ENCODE measurements at places on chromosomes 3 and 15.
A peak's percentile ranks its signal among the peaks of the same experiment; 100 is the strongest.

DNA sequence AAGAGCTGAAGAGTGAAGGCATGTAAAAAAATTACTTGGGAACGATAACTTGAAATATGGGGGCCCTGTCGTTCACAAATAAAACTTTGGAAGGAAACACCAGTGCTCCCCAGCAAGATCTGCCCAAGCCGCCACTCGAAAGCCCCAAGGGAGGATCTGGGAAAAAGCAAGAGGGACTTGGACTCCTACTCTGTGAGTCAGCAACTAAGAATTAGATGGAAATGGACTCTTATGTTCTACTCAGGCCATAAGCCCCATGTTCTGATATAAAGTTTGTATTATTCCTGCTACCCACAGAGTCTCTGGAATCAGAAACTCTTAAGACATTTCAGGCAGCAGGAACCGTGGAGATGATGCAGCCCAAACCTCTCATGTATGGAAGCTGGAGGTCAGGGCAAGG lies 75.7 kb downstream of the ITGB5 start:
- DNase-seq: no peak

- DNase-seq: no peak
Observed at GRCh38 chr15:90945091-90945490, 9.6 kb upstream of the RCCD1 start.

DNA sequence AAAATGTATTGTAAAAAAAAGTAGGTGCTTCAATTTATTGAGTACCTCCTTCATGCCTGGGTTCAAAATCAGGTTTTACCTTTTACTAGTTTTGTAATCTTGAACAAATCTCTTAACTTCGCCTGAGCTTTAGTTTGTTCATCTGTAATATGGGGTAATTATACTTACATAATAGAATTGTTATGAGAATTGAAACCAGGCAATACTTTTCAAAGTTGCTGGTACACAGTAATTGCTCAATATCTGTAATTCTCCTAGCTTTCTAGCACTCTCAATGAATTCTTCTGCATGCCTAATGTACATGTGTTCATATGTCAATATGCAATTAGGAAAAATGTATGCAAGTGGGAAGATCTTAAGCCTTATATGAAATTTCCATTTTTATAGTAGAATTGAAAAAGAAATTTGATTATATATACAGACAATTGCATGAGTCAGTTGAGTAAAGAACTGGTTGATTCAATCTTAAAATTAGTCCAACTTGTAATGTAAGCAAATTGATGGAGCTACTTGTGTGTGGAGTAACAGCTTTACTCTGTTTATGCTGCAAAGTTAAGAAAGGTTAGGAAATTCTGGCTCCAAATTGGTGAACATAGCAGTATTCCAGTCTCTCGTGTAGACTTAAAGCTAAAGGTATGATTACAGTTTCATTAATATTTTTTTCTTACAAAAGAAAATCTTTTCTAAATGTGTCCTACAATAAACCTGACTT lies 4.1 kb downstream of the TNFSF10 start:
- DNase-seq: no peak

- no peak for DNase-seq
Observed at GRCh38 chr3:125200731-125201139, 11.8 kb downstream of the SLC12A8 start.

DNA sequence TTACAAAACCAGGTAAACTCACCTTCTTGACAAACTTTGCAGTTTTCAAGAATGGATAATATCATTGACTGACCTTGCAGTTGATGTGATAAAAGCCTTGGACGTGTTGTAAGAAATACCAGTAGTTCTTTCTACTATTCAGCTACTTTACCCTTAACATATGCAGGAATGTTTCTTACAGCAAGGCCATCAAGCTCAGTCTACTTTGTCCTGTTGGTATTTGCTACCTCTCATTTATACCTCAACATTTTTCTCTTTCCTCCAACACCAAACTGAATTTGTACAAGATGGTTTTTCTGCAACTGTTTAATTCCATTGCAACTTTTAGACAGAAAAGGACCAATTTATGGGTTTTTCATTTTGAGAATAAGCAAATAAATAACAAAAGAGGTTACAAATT lies 147.4 kb upstream of the BCHE start:
- DNase-seq: no peak

- no peak for DNase-seq
Observed at GRCh38 chr3:45442679-45443253, 54.4 kb downstream of the LARS2 start.

DNA sequence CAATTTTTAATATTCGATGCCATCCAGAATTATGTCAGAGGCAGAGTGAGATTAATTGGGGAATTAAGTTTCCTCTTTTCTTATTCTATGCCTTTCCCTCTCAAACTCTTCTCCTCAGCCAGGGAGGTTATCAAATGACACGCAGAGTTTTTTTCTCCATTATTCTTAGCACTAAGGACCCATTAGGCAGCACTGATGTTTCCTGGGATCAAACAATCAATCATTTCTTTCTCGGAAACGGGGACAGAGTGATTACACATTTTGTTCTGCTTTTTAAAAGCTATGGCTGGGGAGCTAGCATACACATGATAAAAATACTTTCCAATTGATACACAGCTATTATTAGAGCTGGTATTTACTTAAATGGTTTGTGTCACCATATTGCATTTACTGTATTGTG lies 35.3 kb upstream of the PSMD6 start:
- DNase-seq: no peak

- no peak for DNase-seq
Observed at GRCh38 chr15:41487802-41488201, 5.9 kb upstream of the ITPKA start.

- no peak for DNase-seq
Observed at GRCh38 chr15:32643907-32644445, 2.5 kb downstream of the SCG5 start.

DNA sequence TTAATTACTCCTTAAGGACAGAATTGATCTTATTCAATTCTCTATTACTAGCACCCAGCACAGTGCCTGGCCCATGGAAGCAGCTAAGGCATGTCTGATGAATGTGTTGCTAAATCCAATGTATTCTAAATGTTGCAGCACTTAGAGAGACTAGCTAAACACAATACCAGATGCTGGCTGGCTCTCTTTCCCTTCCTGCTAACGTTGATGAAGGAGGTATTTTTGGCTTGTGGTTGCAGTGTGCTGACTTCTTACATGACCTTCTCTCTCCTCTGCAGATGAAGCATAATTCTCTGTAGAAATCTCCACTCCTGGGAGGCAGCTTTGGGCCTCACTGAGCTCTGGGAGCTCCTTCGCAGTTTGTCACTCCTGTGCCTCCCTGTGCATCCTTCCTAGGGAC lies 183.6 kb downstream of the PEX5L start:
- no peak for DNase-seq

DNA sequence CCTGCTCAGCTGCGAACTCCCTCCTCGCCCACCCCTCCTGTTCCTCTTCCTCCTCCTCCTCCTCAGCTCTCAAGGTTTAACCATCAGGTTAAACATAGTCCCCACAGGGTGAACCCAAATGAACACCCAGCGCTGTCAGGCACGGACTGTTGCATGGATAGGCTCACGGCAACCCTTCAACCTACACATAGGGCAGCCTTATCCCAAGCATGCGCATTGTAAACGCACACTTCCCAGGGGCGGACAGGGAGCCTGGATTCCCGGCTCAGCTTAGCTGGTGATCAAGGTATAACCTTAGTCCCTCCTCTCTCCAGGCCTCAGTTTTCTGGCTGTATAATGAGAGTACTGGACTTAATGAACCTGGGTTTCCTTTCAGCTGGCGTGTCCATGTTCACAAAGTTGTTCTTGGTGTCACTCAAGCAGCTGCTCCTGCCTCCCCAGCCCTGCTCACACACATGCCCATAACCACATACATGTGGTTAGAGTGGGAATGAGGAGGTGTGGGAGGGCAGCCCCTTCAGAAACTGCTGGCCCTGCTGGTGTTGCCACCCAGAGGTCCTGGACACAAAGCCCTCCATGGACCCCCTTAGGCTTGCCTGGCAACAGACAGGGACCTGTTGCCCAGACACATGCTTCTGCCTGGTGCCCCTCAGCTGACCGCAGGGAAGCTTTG lies 20.9 kb upstream of the VPS33B start:
- DNase-seq: no peak

DNA sequence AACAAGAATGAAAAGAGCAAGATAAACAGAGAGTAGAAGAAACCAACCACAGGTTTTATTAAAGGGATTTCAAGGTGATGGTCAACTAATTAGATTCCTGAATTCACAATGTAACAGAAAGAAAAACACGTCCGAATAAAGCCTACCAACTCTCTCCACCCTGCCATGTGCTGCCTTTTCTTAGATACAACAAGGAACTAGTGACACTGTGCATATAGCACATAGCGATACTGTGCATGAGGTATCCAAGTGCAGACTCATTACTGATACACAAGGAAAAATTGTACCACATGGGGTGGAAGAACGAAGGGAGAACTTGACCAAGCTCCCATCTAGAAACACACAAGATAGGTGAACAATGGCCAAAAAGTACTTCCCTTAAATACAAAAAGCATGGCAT lies 154.6 kb downstream of the MAGI1 start:
- DNase-seq: no peak

DNA sequence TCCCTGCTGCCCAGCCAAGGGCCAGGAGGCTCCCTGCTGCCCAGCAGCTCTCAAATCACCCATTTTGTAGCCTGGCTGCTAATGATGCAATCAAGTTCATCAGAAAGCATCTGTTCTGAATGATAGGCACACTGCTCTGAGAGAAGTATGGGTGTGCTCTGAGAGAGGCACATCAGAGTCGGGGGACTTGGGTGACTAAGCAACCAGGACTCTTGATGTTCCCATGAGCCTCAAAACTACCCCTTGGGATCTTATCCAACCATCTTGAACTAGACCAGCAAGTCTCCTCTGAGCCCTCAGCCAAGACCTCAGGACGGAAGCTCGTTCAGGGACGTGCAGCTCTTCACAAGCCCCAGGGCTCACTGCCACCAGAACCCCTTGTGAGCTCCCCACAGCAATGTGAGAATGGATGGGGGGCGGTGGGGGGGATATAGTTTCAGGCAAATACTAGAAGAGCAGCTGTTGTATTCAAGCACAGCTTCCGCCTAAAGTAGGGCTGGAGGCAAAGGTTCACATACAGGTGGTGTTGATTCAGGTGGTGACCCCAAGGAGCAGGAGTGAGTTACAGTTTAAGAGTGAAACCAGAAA lies 52.2 kb upstream of the HES1 start:
- DNase-seq: no peak

DNA sequence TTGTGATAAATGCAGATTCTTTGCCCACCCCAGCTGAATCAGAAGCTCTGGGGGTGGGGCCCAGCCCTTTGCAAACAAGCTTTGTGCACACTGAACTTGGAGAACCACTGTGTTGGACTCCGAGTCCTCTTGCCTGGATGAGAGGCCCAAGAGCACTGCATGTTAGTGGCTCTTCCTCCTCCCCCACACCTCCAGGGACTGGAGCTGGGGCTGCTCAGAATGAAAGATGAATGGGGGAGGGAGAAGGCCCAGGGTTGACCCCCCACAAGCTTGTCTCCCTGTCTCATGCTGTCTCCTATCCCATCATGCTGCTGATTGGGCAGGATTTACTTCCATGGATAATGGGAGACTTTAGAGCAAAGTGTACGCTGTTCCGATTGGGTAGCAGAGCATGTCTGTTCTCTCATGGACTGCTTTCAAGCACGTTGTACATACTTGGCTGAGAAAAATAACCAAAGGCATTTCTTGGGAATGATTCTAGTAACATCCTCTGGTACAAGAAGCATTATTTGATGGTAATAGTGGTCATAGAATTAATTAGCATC lies 99.6 kb downstream of the PGPEP1L start:
- no peak for DNase-seq

GRCh38 chr3:173529062-173529711 lies 131.6 kb downstream of the NLGN1 start:
- no peak for DNase-seq

GRCh38 chr3:86989611-86990010 lies 1.3 kb downstream of the VGLL3 start:
- DNase-seq: no peak

- no peak for DNase-seq
Observed at GRCh38 chr3:126481808-126482502, 6.3 kb upstream of the ZXDC start.

DNA sequence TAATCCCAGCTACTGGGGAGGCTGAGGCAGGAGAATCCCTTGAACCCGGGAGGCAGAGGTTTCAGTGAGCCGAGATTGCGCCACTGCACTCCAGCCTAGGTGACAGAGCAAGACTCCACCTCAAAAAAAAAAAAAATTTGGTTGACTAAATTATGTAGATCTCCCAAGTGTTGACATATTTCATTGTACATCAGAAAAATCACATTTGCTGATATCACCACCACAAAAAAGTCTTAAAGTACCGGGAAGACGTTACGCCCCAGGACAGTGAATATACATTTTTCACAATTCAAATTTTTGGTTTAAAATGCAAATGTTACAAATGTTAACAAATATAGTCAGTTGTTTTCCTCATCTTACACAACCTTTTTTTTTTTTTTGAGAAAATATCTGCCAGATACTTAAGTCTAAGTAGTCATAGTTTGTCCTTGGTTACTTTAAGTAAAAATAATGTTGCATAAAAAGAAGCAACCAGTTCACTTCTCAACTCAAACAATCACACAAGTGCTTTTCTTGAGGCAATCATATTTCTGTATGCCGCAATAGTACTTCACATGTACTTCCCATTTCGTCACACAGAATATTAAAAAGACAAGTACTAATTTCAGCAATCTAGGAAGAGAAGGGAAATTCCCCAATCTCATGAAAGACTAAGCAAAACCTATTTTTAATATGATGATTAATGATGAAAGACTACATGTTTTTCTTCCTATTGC lies 41.0 kb upstream of the TCF12 start:
- no peak for DNase-seq

DNA sequence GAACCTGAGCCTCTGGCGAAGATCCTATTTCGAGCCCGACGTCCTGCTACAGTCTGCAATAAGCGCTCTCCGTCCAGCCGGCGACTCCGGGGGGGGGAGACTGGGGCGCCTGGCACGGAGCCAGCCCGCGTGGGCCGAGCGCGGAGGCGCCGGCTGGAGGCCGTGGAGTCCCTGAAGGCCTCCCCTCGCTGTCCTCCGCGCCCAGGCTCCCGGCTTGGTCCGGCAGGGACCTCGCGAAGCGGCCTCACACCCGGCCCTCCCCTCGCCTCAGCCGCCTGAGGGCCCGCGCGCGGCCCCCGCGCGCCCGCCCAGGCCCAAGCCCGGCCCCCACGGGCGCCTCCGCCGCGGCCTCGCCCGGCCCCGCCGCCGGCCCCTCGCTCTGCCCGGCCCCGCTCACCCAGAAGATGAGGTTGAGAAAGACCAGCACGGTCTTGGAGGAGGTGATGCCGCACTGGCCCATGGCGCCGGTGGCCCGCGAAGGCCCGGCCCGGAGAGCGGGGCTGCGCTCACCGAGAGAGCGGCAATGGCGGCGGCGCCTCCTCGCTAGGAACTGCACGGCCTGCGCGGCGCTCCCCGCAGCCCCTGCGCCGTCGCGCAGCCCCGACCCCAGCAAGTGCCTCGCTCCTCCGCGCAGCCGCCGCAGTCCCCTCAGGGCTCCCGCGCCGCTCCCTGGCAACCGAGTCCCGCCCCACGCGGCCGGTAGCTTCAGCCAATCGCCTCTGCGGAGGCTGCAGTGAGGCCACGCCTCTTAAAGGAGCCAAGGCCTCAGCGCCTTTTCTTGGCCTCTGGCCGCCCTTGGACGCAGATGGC lies at the start of gene TSPAN3:
TSPAN3 (minus strand) TSS at position 615 of the 810 bp plus-strand sequence; CDS start at position 460, 155 bp downstream.
- peak; percentile 89 for DNase-seq

Measured in NCI-H1930 (cell line).